ENCODE measurements at places on chromosomes 16 and 17.

DNA sequence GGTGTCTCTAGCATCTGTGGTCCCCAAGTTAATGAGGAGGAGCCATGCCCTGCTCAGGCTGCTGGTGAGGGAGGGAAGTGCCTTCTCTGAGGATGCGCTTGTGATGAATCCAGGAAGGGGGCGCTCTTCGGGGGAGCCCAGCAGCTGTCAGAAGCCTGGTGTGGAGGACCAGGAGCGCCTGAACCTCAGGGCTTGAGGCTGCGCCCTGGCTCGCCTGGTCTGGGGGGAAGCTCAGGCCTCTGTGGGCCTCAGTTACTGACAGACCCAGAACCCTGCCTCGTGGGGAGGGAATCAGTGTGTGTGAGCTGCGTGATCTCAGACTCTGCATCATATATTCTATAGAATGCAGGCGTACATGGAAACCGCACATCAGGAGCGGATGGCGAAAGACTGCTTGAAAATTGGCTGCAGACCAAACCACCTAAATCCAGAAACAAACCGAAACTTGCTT, 126.1 kb downstream of the SEC14L1 start:
- DNase-seq = no peak

DNA sequence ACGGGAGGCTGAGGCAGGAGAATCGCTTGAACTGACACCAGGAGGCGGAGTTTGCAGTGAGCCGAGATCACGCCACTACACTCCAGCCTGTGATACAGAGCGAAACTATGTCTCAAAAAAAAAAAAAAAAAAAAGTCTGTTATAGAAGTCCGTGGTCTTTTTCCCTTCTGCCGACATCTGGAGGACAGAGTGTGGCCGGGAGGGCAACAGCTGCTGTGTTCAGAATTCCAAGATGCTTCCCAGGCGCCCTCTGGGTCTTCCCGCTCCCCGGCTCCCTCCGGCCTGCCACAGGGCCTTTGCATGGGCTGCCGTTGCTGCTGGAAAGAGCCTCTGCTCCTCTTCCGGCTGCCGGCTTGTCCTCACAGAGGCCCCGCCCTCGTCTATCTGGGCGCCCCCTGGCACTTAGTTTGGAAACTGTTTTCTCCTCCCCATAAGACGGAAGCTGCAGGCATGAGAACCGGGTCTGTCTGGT, 2.4 kb upstream of the CACNA1H start:
- no peak for DNase-seq

- DNase-seq = no peak
Observed at GRCh38 chr17:43042025-43042628, 17.1 kb downstream of the RND2 start.

DNA sequence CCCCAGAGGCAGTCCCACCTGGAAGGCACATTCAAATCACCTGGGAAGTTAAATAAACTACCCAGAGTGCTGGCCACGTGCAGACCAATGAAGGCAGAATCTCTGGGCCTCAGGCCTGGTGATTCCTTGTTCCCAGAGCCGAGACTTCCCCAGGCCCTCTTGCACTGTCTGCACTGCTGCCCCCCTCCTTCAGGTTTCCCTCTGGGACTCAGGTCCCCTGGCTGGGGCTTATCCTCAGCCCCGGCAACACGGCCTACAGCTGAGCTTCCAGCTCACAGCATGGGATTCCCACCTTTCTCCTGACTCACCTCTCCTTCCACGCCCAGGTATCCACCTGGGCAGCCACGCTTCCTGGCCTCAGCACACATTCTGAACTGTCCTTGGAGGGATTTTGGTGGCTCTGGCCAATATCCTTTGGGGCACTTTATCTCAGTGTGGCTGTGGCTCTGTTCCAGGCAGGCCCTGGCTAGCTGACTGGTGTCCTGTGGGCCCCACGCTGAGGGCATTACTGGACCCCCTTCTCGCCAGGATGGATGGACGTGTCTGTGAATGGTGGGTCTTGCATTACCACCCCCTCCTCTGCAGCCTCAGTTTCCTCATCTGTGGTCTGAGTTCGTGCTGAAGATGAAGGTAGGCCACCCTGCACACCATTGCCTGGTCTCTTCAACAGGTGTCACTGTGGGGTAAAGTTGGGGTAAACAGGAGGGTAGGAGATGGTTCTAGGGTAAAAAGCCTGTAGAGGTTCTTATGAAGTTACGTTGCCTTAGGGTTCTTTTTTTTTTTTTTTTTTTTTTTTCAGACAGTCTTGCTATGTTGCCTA, 165.7 kb downstream of the IRF8 start:
- DNase-seq = no peak

GRCh38 chr16:30457256-30457655, 11.6 kb upstream of the SEPHS2 start:
- no peak for DNase-seq

- no peak for DNase-seq
Observed at GRCh38 chr17:31275116-31275515, 21.9 kb downstream of the OMG start.

- DNase-seq = peak; percentile 97
Observed at GRCh38 chr17:45431531-45432404, 902 bp downstream of the ARHGAP27 start.

- DNase-seq = no peak
Observed at GRCh38 chr16:1906055-1906845, 12.0 kb downstream of the HS3ST6 start.

DNA sequence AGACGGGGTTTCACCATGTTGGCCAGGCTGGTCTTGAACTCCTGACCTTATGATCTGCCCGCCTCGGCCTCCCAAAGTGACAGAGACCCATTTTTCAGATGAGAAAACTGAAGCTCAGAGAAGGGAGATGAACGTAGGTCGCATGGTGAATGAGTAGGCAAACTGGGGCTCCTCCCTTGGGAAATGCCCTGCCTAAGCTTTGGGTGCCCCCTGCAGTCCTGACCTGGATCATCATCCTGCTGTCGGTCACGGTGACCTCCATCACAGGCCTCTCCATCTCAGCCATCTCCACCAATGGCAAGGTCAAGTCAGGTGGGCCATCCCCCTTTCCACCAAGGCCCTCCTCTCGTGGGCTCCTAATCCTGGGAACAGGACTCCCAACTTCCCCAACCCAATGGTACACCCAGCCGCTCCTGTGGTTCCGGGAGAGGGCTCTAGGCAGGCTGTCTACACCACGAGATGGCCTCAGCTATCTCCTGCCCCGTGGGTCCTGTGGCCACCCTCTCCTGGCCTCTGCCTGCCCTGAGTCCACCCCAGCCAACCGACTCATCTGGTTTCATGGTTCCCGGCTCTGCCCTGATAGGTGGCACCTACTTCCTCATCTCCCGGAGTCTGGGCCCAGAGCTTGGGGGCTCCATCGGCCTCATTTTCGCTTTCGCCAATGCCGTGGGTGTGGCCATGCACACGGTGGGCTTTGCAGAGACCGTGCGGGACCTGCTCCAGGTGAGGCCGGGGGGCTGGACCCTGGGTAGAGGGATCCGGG, 4.7 kb downstream of the SLC12A3 start:
- peak; percentile 44 for DNase-seq

DNA sequence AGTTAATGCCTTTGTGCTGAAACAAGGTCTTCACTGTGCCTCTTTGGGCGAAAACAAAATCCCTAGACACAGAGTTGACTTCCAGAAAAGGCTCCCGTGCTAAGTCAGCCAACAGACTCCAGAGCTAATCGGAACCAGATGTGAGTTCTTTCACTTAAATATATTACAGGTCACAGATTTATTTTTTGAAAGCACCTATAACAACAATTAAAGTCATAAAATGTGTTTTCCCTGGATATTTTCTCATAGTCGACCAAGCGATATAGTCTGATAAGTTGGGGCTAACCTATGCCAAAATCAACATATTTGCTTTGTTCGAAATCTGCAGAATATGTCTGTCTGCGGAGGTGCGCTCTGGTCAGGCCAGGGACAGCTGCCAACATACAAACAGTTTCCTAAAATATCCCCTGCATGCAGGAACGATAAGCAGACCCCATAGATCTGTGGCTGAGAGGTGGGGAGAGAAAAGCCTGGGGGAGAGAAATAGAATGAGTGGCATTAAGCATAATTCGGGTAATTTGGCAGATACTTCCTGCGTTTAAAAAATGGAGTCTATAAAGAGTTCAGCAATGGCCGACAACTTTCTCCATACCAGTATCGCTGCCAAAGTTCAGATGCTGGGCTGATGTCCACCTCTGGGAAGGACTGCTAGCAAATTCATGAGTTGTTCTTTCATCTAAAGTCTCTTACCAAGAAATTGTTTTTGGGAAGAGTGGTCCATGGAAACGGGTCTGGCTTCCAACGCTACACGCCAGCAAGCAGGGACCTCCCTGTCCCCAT, 50.8 kb upstream of the MYH10 start:
- DNase-seq = no peak

GRCh38 chr16:1635070-1635469, 22.9 kb downstream of the CRAMP1 start:
- DNase-seq = no peak

DNA sequence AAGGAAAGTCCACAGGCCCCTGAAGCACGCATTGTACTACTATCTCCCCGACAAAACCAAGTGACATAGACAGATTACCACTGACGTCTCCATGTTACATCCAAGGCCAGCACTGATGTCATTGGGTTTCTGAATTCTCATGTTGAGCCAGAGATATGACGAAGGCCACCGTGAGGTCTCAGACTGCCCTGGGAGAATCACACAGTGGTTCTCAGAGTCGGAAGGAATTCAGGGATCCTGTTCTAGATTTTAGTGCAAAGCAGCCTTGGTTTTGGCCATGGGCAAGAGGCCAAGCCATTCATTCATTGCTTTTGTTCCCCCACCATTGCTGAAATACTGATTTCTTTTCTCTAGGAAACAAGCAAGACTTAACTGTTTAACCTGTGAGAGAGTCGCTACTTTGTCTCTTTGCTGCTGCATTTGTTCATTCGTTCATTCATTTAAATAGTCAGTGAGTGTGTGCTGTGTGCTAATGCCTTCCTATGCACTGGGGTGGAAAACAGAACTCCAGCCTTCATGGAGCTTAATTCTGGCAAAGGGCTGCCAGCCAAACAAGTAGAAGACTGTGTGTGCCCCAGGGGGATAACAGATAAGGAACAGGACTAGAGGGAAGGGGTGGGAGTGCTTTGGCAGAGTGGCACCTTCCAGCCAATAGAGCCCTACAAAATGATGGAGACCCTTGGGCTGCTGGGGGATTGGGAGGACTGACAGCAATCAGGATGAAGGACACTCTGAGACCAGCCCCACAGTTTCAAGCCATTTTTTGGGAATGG, 222.3 kb downstream of the MSI2 start:
- DNase-seq = no peak

DNA sequence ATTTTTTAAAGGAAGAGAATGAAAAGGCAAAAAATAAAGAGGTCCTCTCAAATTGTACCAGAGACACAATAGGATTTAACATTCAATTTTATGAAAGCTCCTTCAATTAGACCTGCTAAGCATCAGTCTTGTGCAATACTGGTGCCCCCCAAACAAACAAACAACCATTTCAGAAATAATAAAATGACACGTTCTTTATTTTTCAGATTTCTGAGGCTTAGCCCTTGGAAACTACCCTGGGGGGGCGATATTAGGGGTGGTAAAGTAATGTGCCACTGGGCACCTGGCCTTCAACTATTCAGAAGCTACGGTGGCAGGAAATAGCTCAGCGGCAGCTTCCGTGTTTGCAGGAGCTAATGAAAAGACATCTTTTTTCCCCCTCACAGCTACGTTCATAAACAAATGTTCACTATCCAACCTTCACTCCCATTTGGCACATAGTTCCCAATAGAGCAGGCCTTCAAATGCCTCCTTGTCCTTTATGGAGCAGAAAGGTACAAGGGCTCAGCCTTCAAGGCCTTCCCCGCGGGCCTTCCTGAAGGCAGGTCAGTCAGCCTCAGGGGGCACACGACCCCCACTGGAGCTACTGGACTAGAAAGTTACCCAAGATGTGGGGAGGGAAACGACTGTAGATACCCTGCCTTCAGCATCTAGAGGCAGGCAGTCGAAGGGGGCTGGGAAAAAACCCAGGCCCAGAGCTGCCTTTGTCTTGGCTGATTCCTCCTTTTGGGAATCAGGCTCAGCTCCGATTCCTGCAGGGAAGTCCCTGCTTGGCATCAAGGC, 44.1 kb downstream of the TBX4 start:
- DNase-seq = no peak

DNA sequence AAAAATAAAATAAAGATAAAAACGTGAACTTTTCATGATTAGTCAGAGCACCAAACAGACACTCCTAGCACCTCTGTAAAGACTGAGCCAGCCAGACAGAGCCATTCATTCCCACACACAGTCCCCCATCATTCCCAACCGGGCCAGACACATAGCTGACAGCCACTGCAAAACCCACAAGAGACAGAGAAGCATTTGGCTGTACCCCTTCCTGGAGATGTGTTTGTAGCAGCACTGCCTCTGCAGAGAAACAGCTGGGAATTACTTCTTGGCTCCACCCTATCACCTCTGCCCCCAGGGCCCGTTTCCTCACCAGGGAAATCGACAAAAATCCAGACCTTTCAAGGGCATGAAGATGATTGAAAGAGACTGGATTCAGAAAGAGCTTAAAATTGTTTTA, 46.4 kb downstream of the MYH11 start:
- DNase-seq = no peak
